ENCODE measurements at places on chromosomes 2 and 18. TPM values are rescaled to one million over a fixed set of nuclear protein-coding genes. Genes with fewer than 3 reads are reported as not detected.

DNA sequence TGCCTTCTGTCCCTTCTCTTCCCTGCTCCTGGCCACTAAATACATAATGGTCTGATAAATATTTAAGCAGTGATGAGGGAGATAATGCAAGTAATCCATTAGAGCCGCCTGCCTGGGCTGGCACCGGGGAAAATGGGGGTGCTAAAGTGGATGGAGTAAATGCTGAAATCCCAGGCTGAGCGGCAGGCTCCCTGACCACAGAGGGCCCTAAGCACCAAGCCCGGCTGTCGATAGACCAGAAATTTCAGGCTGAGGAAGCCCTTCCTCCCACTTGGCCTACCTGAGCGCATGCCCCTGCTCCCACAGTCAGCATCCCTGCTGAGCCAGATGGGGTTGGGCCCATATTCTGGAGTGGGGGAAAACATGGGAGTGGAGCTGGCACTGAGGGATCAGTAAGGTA, 197.5 kb upstream of the SKOR2 start:
- DNase-seq: no peak

GRCh38 chr18:7682321-7682720, 115.2 kb downstream of the PTPRM start:
- DNase-seq: no peak

Gene ABCB11
- total RNA-seq: 0.03 TPM

Gene RGPD3
- total RNA-seq: 0.08 TPM

Gene OTOS
- total RNA-seq: not detected

Gene LAMA1
- 0.40 TPM for total RNA-seq

Data from cardiac septum (tissue), 1 donor.